ENCODE measurements at places on chromosomes 4 and X.
A peak's percentile ranks its signal among the peaks of the same experiment; 100 is the strongest.

DNA sequence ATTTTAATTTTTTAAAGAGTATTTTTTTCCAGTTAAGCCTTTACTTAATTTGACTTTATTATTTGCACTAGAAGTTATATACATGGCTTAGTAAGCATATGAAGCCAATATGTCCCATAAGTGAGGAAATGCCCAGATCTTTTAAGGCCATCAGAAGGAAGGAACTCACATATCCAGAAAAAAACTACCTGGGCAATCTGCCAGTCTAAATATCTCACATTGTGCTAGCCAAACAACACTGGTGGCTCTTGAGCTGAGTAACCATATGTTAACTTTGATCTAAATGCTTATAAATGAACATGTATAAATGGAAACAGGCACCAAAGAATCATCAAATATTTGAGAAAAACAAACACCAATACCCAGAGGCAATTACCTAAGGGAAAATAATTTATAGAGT, 138.6 kb upstream of the APOOL start:
- no peak for DNase-seq

- DNase-seq, result no peak
Measured at GRCh38 chr4:141543176-141543575, 93.2 kb upstream of the IL15 start.

- no peak for DNase-seq
Measured at GRCh38 chrX:99184153-99184552, 1225.9 kb downstream of the PCDH19 start.

- no peak for DNase-seq
Measured at GRCh38 chr4:112189754-112190153, 41.8 kb upstream of the AP1AR start.

DNA sequence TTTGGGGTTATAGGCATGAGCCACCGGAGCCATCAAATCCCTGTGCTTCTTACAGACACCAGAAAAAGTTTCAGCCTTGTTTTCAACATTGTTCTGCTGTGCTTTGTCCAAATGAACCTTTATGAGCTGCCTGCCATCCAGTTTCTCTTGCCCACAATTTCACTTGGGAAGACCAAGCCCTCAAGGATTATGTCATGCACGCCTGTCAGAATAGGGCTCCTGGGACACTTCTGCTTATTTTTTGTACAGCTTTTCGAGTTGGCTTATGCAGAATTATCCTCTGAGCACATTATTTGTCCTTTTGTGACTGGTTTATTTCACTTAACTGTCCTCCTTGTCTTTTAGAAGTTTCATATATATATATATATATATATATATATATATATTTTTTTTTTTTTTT, 16.2 kb downstream of the UBE2K start:
- DNase-seq, result no peak

- DNase-seq, result no peak
Measured at GRCh38 chr4:164874789-164875188, 2.2 kb upstream of the APELA start.

GRCh38 chr4:173281406-173282255, 52.5 kb downstream of the HMGB2 start:
- DNase-seq, result no peak

- DNase-seq, result no peak
Measured at GRCh38 chr4:183823434-183823833, 81.7 kb upstream of the STOX2 start.

DNA sequence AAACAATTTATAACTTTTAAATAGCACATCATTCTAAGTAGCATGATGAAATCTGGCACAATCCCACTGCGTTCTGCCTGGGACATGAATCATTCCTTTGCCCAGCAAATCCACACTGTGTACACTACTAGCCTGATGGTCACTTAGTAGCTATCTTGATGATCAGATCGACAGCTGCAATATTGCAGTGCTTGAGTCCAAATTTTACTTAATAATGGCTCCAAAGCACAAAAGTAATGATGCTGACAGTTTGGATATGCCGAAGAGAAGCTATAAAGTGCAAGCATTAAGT, 86.6 kb upstream of the NPNT start:
- peak; percentile 73 for DNase-seq

- DNase-seq, result no peak
Measured at GRCh38 chr4:123846561-123846960, 450.0 kb downstream of the SPRY1 start.

GRCh38 chr4:176769514-176769913, 23.2 kb downstream of the VEGFC start:
- DNase-seq, result no peak

DNA sequence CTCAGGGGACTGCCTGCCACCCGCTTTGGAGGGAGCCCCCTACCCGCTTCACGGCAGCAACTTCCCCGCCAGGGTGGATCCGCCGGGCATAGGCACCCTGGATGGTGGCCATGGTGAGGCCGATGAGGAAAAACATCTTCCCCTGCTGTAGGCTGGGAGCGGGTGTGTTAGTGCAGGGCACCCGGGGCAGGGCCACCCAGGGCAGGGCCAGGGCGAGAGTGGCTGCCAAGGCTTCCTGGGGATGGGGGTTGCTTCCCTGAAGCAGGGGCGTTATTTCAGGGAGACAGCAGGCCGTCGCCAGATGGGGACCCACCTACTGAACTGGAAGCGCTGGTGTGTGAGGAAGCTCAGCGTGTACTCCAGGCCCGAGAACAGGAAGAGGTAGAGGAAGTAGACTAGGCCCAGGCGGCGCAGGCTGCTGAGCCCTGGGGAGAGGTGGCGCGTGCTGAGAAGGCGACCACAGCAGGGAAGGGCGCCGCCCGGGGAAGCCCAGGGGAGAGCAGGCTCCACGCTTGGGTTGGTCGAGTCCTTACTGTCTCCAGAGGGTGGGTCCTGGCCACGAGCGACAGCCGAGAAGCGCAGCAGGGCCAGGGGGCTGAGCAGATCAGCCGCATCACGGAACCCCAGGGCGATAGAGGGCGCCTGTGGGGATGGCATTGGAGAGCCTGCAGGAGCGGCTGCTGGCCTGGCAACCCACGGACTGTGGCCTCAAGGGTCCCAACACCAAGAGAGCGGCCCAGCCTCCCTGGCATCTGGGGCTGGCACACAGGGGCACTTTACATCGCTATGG, 31.5 kb downstream of the NOP14 start:
- no peak for DNase-seq

- DNase-seq, result no peak
Measured at GRCh38 chr4:102362922-102363432, 17.7 kb upstream of the SLC39A8 start.

DNA sequence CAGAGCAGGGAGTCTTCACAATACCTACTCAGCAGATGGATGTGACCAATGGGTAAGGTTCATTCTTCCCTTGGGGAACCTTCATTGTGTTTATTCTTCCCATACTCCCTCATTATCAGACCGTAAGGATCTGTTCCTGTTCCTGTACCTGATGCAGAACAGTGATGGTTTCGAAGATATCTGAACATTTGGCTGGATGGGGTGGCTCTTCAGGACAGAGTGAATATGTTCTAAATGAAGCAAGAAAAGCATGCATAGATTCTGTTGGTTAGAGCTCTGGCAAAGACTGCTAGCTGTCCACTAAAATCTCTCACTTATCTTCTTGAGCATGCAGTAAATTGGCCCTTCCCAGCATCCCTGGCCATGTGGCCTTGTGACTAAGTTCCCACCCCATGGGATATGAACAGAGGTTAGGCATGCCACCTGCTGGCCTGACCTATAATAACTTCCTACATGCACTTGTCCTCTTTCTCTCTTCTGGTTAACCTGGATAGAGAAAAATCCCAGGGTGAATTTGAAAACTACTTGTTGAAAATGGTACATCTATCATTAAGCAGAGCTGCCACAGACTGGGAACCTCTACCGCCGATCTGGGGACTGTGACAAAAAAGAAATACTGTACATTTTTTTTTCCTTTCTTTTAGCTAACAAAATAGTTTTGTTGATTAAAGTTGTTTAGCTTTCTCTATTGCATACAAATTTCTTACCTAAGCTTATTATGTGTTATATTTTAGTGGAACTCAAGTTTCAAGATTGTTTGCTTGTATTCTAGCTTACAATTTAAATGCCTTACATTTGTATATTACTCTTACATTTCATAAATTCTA, 60.0 kb upstream of the BANK1 start:
- peak; percentile 74 for DNase-seq

- DNase-seq, result no peak
Measured at GRCh38 chr4:629636-629914, 4.2 kb downstream of the PDE6B start.

DNA sequence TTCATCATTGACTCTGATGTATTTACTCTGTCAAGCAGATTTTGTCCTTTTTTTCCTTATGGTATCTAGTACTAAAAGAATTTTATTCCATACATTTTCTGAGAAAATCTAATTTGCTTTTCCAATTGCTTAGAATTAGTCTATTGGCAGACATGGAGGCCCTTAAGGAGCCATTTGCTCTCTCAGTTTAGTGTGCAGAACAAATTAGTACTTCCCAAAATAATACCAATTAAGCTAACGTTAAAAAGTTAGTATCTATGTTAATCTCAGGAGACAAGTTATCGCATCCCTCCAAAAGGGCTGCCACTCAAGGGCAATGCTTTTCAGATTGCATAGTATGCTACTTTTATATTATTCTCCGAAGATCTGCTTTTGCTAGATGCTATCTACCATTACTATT, 47.7 kb downstream of the PDHA2 start:
- no peak for DNase-seq

- DNase-seq, result no peak
Measured at GRCh38 chrX:46459603-46460002, 85.6 kb downstream of the ZNF674 start.

GRCh38 chr4:80036949-80037685, 35.9 kb downstream of the ANTXR2 start:
- no peak for DNase-seq

- no peak for DNase-seq
Measured at GRCh38 chrX:108584617-108585211, 145.1 kb downstream of the COL4A5 start.

- no peak for DNase-seq
Measured at GRCh38 chr4:24143741-24144140, 253.9 kb upstream of the PPARGC1A start.

- DNase-seq, result peak; percentile 88
Measured at GRCh38 chr4:182917182-182918043, at the start of gene DCTD. DCTD (minus strand) TSS chr4:182917386; CDS start chr4:182915568, 1,818 bp downstream.

DNA sequence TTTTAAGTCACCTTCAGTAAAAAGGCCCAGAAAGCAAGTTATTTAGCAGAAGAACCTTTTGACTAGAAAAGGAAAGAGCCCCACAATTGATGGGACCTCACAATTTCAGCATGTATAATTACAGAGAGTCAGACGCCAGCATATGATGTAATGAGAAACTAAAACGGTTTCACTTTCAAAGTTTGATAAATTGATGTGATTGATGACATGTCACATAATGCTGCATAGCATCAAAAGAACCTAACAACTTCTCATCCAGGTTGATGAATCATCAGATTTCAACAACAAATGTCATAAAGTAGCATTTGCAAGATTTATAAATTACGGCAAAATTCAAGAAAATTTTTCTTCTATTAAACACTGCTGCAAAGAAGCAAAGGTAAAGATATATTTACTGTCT, 3.9 kb upstream of the GAR1 start:
- DNase-seq, result no peak

DNA sequence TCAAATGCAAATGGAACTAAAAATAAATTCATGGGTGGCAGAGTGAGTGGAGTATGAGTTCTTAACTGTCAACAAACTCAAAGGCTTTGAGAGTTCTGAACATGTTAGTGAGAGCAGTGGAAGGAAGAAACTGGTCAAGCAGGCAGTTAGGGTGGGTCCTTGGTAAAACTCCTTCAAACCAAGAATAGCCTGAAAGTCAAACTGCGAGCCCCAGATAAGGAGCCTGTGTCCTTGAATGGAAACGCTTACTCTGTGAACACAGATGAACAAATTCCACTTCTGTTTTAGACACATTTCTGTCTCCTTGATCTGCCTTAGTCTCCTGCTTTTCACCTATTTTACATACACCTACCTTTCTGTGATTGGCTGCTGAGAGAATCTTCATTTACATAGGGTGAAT, 129.4 kb upstream of the PCDH18 start:
- no peak for DNase-seq

DNA sequence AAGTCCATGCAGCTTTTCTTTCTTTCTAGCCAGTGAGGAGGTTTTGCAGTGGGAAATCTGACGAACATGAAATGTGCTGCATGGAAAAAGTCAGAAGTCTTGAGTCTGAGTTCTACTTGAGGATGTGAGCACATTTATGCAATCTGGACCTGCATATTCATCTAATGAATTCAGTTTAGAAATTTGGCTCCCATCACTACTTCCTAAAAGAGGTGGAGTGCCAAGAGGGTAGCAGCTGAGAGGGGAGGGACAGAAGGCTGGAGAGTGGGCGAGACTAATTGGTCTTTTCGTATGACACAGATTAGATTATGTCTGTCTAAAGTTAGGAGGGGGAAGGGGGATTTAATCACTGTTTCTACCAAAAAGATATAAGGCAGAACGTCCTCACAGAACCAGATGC, 535.9 kb downstream of the IQCM start:
- DNase-seq, result no peak

- DNase-seq, result no peak
Measured at GRCh38 chr4:29588617-29589016, 1131.6 kb upstream of the PCDH7 start.

- no peak for DNase-seq
Measured at GRCh38 chr4:164949448-164950143, 27.9 kb downstream of the TRIM61 start.

- peak; percentile 67 for DNase-seq
Measured at GRCh38 chrX:46686003-46686645, 72.8 kb downstream of the SLC9A7 start.

DNA sequence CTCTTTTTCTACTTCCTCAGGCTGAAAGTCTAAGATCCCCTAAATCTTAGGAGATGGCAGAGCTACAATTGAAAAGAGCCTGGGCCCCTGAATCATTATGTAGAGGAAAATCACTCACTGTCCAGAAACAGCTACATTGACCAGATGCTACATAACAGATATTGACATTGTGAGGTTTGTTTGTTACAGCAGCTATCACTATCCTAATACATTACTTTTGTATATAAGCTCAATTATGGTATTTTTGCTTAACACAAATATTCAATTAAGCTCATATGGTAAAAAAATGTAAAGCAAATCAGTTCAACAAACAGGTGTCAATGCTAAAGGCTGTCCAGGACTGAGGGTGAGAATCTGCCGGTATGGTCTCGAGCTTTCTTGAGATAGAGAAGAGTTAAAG, 89.4 kb downstream of the LDB2 start:
- no peak for DNase-seq

GRCh38 chr4:100269446-100269845, 79.2 kb upstream of the DDIT4L start:
- no peak for DNase-seq

GRCh38 chr4:153068751-153069150, 132.6 kb downstream of the FHDC1 start:
- DNase-seq, result no peak

DNA sequence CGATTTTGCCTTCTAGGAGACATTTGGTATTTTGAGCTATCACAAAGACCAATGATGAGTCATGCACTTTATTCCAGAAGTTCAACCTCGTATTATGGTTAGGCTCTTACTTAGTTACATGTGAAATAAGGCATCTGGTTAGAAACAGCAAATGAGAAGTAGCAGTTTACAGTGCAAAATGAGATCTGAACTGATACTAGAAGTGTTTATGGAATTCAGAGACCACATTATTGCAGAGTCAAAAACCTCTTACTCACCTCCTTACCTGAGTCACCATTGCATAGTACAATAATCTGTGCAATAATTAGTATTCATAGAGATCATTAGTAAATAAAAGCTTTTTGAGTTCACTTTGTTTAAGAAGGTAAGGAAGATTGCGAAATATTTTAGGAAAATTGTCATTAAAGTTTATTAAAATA, 38.7 kb downstream of the SEC24B start:
- no peak for DNase-seq

All from ascending aorta (tissue), 2 donors.